Activated CD4-positive, alpha-beta T cell treated with anti-CD3 and anti-CD28 coated beads, Interleukin-2, amount 10 ng/mL, durations not matched to agents 24 days and 14 days (primary cell): ENCODE measurements at places on chromosomes 4 and X.

GRCh38 chr4:145566768-145567167, 52.4 kb upstream of the MMAA start:
- H3K4me1 ChIP-seq, result no peaks in the 10 kb centered on the region
- peaks cover 16% of the 10 kb centered on the region for H3K27me3 ChIP-seq
- no peak overlapping the region for H3K27ac ChIP-seq
- H3K36me3 ChIP-seq, result no peaks in the 10 kb centered on the region
- no peak for DNase-seq
- H3K4me3 ChIP-seq, result no peak overlapping the region

GRCh38 chrX:20973038-20973437, 401.2 kb upstream of the CNKSR2 start:
- no peak overlapping the region for H3K4me3 ChIP-seq
- no peak for DNase-seq
- H3K27ac ChIP-seq, result no peak overlapping the region

GRCh38 chr4:138898282-138898681, 117.3 kb upstream of the NOCT start:
- H3K4me3 ChIP-seq, result no peak overlapping the region
- H3K36me3 ChIP-seq, result no peaks in the 10 kb centered on the region
- DNase-seq, result no peak
- H3K4me1 ChIP-seq, result peaks cover 7% of the 10 kb centered on the region
- peaks cover 12% of the 10 kb centered on the region for H3K27me3 ChIP-seq

DNA sequence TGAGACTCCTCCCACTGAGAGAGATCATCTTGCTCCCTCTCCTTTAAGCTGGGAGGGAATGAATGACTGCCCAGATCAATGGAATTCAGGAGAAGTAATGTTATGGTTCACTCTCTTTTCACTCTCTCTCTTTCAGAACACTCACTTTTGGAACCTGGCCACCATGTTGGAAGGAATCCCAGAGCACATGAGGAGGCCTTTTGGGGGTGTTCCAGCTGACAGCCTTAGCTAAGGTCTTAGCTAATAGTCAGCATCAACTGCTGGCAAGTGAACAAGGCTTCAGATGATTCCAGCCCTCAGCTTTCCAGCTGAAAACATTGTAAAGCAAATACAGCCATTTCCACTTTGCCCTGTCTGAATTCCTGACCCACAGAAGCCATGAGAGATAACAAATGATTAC, 124.0 kb upstream of the CLNK start:
- no peak overlapping the region for H3K27ac ChIP-seq
- no peaks in the 10 kb centered on the region for H3K36me3 ChIP-seq
- no peaks in the 10 kb centered on the region for H3K4me1 ChIP-seq
- H3K27me3 ChIP-seq, result no peaks in the 10 kb centered on the region
- DNase-seq, result no peak
- H3K4me3 ChIP-seq, result no peak overlapping the region

GRCh38 chr4:113397114-113397701, 347.8 kb downstream of the ANK2 start:
- no peak for DNase-seq
- H3K36me3 ChIP-seq, result no peaks in the 10 kb centered on the region
- peaks cover 7% of the 10 kb centered on the region for H3K27me3 ChIP-seq
- no peak overlapping the region for H3K4me3 ChIP-seq

GRCh38 chrX:119763836-119764387, 5.5 kb downstream of the SOWAHD start:
- no peak overlapping the region for H3K27ac ChIP-seq
- H3K27me3 ChIP-seq, result no peaks in the 10 kb centered on the region
- H3K4me3 ChIP-seq, result no peak overlapping the region
- H3K36me3 ChIP-seq, result peaks cover 2% of the 10 kb centered on the region
- no peak for DNase-seq

GRCh38 chr4:1249731-1250526, 999 bp upstream of the CTBP1 start:
- H3K4me1 ChIP-seq, result peaks cover 45% of the 10 kb centered on the region
- peak; percentile 68 for DNase-seq

- no peaks in the 10 kb centered on the region for H3K36me3 ChIP-seq
- H3K4me1 ChIP-seq, result peaks cover 7% of the 10 kb centered on the region
- H3K27me3 ChIP-seq, result peaks cover 7% of the 10 kb centered on the region
- H3K27ac ChIP-seq, result no peak overlapping the region
- no peak overlapping the region for H3K4me3 ChIP-seq
- peak; percentile 60 for DNase-seq
Measured at GRCh38 chrX:3788494-3789233, 75.2 kb upstream of the PRKX start.

- H3K4me3 ChIP-seq, result no peak overlapping the region
- H3K36me3 ChIP-seq, result no peaks in the 10 kb centered on the region
- H3K27me3 ChIP-seq, result no peaks in the 10 kb centered on the region
- no peak for DNase-seq
Measured at GRCh38 chr4:120218981-120219380, 152.3 kb upstream of the MAD2L1 start.

GRCh38 chrX:107675823-107676555, 47.7 kb downstream of the PRPS1 start:
- peak overlapping the region; percentile 92 for H3K4me3 ChIP-seq
- no peaks in the 10 kb centered on the region for H3K27me3 ChIP-seq
- peak overlapping the region; percentile 94 for H3K27ac ChIP-seq

DNA sequence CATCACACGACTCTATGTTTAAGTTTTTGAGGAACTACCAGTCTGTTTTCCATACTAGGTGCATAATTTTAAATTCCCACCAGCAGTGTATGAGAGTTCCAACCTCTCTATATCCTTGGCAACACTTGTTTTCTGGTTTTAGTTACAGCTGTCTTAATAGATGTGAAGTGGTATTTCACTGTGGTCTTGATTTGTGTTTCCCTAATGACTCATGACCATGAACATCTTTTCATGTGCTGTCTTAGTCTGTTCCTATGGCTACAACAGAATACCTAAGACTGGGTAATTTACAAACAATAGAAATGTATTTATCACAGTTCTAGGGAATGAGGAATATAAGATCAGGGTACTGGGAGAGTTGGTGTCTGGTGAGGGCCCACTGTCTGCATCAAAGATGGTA, 51.5 kb upstream of the GPR78 start:
- no peak overlapping the region for H3K27ac ChIP-seq
- peaks cover 1% of the 10 kb centered on the region for H3K4me1 ChIP-seq
- H3K27me3 ChIP-seq, result no peaks in the 10 kb centered on the region
- no peaks in the 10 kb centered on the region for H3K36me3 ChIP-seq
- H3K4me3 ChIP-seq, result no peak overlapping the region

DNA sequence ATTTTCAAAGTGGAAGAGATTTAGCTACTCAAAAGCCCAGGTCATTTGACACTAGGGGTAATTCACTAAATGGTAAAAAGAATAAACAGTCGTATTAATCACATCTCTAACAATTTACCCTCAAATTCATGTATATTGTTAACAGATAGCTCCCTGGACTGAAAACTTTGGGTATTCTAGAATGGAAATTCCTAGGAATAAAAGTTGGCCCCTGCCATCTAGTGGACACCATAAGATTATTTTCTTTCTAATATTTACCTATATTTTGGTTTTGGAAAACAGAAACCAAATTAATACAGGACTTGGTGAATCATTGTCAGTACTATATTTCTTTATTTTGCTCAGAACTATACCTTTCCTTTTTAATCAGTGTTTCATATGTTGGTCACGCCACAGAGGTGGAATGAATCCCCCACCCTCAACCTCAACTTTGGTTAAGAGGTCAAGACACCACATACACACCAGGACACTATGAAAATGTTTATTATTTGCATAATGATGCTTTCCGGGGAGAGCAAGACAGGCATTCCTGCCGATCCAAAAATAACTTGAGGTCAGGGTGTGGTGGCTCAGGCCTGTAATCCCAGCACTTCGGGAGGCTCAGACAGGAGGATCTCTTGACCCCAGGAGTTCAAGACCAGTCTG, 96.2 kb upstream of the APOOL start:
- no peaks in the 10 kb centered on the region for H3K36me3 ChIP-seq
- H3K4me1 ChIP-seq, result no peaks in the 10 kb centered on the region
- no peaks in the 10 kb centered on the region for H3K27me3 ChIP-seq
- H3K4me3 ChIP-seq, result no peak overlapping the region
- DNase-seq, result no peak
- H3K27ac ChIP-seq, result no peak overlapping the region

DNA sequence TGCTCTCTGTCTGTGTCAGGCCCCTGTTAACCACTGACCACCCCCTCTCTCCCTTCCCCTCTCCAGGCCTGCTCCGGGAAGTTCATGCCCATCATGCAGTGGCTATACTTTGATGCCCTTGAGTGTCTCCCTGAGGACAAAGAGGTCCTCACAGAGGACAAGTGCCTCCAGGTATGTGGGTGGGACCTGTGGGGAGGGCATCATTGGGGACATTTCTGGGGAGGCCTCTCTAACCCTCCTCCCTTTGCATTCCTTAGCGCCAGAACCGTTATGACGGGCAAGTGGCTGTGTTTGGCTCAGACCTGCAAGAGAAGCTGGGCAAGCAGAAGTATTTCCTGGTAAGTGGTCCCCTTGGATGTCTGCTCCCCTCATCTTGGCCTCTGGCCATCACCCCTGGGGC, 9.2 kb downstream of the UBA1 start:
- DNase-seq, result no peak
- no peaks in the 10 kb centered on the region for H3K27me3 ChIP-seq
- no peak overlapping the region for H3K27ac ChIP-seq
- H3K4me3 ChIP-seq, result no peak overlapping the region
- H3K4me1 ChIP-seq, result peaks cover 4% of the 10 kb centered on the region

DNA sequence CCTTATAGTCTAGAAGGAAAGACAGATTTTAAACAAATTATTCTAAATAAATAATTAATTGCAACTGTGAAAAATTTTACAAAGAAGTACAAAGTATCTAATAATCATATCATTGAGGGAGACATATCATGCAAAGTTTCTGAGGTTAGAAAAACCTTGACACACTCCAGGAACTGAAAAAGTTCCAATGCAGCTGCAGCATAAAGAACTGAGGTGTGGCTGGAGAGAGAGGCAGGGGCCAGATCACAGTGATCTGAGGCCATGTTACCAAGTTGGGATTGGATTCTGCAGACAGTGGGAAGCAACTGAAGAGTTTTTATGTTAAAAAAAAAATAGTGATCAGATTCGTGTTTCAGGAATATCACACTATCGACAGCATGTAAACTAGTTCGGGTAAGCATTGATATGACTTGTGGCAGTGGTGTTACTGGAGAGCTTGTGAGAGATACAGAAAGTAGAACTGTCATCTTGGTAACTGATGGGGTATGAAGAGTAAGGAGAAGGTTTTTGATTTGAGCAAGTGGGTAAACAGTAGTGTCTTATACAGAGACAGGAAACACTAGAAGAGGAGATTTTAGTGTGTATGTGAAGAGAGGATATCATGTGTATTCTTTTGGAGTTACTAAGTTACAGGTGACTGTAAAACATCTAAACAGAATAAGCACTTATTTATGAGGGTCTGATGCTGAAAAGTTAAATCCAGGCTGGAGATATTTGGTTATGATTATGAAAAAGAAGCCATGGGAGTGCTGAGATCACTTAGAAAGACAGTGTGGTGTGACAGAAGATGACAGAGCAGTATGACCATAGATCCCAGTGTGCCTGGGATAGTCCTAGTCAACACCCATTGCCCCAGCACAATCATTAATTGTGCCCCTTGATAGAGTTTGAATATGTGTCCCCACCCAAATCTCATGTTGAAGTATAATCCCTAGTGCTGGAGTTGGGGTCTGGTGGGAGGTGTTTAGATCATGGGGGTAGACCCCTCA, 15.6 kb upstream of the SPRY1 start:
- no peak for DNase-seq
- peaks cover 35% of the 10 kb centered on the region for H3K27me3 ChIP-seq
- H3K4me3 ChIP-seq, result no peak overlapping the region
- H3K27ac ChIP-seq, result no peak overlapping the region
- H3K36me3 ChIP-seq, result no peaks in the 10 kb centered on the region

GRCh38 chr4:38591617-38592337, 72.2 kb upstream of the KLF3 start:
- no peak for DNase-seq
- no peak overlapping the region for H3K27ac ChIP-seq
- peaks cover 3% of the 10 kb centered on the region for H3K27me3 ChIP-seq
- no peaks in the 10 kb centered on the region for H3K4me1 ChIP-seq

DNA sequence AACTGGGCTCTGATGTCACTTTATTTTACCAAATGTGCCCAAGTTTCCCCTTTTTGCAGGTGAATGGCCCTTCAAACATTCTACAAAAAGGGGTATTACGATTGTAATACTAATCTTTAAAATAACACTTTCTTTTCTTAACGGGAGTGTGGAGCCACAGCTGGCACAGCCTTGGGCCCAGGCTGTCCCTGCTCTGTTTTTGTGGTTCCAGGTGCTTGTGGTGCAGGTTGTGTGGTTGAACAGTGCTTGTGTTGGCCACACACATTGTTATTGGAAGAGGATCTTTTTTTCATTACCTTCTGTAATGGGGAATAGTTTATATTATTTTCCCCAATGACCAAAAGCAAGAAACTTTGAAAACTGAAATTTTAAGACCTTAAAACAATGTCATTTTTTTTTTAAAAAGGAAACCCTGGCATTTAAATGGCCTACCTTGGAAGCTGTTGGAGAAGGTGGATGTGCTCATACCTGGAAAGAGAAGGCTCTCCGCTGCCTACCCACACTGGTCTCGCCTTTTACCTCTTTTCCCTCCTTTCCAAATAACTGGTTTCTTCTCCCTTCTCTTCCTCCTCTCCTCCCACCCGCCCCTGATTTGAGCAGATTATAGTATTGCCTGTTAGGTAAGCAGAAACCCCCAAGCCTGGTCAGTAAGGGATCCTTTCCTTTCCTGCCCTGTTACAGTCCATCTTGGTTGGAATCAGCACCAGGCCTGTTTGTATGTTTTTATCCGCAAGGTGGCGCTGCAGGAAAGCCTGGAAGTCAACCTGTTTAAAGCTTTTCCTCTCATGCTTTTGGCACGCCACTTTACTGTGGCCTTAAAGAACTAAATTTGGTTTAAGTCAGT, 28.6 kb downstream of the HADH start:
- H3K36me3 ChIP-seq, result peaks cover 22% of the 10 kb centered on the region
- H3K27me3 ChIP-seq, result no peaks in the 10 kb centered on the region
- H3K4me3 ChIP-seq, result no peak overlapping the region
- H3K27ac ChIP-seq, result no peak overlapping the region
- H3K4me1 ChIP-seq, result peaks cover 20% of the 10 kb centered on the region

DNA sequence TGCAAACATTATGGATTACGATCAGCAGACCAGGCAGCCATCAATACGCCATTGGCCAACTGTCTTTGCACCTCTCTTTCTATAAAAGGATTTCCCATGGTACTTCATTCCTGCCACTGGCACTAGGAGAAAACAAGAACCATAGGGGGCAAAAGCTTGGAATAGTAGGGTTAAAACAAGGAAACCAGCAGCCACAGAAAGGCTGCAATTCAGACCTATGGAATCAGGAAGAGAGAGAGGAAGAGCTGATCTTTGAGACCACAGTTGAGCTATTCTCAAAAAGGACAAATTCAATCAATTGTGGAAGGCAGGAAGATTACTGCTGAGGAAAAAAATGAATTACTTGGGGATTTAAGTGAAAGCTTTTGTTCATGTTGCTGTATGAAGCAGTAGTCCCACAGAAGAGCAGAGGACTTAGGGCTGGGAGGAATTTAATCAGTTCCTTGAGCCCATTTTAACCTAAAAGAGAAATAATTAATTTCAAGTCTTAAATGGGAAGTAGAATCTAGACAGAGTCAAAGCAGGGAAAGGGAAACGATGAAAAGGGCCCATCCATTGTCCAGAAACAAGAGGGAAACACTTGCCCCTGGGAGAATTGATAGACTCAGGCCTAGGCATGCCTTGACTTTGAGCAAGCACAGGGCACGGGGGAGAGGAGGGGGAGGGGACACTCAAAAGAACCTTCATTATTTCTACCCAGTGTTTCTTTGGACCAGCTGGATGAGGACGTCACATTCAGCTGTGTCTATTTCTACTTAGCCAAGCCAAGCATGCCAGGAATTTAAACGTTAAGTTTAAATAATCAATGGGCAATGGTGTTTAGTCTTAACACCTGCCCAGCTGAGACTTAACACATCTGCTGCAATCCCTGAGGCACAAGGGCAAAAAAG, 50.7 kb downstream of the SCD5 start:
- no peaks in the 10 kb centered on the region for H3K4me1 ChIP-seq
- peaks cover 29% of the 10 kb centered on the region for H3K27me3 ChIP-seq
- no peak overlapping the region for H3K4me3 ChIP-seq
- no peak for DNase-seq
- H3K27ac ChIP-seq, result no peak overlapping the region
